ENCODE measurements at places on chromosomes 1 and 21. TPM values are rescaled to one million over a fixed set of nuclear protein-coding genes. Genes with fewer than 3 reads are reported as not detected.

SMG7 gene
- 60.6 TPM for total RNA-seq

MX1 gene
- total RNA-seq: 42.4 TPM

SLC35D1 gene
- total RNA-seq: 15.5 TPM

- H3K36me3 ChIP-seq: no peaks in the 10 kb centered on the region
- no peaks in the 10 kb centered on the region for H3K27me3 ChIP-seq
- DNase-seq: no peak
These were observed 28.4 kb upstream of the KIAA0040 start for GRCh38 chr1:175220853-175221556.

DNA sequence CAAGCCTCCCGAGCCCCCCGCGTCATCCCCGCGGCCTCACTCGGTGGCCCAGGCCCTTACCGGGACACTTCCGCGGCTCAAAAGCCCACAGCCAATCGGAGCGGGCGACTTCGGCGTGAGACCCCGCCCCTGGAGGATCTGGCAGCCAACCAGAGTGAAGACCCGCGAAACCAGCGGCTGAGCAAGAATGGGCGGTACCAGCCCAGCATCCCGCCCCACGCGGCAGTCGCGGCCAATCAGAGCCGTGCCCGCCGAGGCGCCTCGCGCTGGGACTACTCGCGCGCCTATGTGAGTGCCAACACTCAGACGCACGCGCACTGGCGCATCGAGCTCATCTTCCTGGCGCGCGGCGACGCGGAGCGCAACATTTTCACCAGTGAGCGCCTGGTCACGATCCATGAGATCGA lies 22.5 kb downstream of the DISP3 start:
- H3K36me3 ChIP-seq: peaks cover 14% of the 10 kb centered on the region
- no peaks in the 10 kb centered on the region for H3K4me1 ChIP-seq
- H3K27ac ChIP-seq: no peak overlapping the region

DNA sequence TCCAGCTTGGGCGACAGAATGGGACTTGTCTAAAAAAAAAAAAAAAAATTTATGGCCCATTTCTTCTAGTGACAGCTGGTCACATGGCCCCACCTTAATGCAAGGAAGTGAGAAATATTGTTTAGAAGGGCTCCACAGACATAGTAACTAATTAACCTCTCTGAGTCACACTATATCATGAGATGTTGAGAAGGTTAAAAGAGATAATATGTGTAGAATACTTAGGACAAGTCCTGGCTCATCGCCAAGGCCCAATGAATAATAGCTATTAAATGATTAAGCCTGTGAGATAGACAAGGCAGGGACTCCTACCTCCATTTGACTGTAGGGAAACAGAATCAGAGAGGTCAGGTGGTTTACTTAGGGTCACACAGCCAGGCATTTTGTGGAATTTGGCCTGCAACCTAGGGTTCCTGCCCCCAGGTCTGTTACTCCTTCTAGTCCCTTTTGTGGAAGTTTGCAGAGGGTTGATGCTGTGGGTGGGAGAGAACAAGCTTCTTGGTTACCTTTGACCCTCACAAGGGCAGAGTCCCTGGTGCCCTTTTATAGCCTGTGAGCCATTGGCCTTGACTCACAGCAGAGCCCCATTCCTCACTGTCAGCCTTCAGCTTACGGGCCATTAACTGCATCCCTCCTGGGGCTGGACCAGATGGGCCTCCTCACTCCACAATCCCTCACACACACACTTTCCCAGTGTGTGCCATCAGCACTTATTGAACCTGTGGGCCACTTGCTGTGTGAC lies 48.5 kb downstream of the OPRD1 start:
- peaks cover 4% of the 10 kb centered on the region for H3K4me1 ChIP-seq
- H3K27ac ChIP-seq: no peak overlapping the region
- H3K36me3 ChIP-seq: no peaks in the 10 kb centered on the region
- DNase-seq: no peak
- H3K27me3 ChIP-seq: no peaks in the 10 kb centered on the region
- H3K4me3 ChIP-seq: no peak overlapping the region

- H3K27ac ChIP-seq: peak overlapping the region; percentile 92
- H3K4me3 ChIP-seq: peak overlapping the region; percentile 94
- no peaks in the 10 kb centered on the region for H3K27me3 ChIP-seq
- DNase-seq: no peak
- no peaks in the 10 kb centered on the region for H3K36me3 ChIP-seq
These were observed 3.6 kb upstream of the INAVA start for GRCh38 chr1:200890818-200891773.

- H3K27ac ChIP-seq: no peak overlapping the region
- H3K4me3 ChIP-seq: no peak overlapping the region
These were observed 82.3 kb downstream of the TBX19 start for GRCh38 chr1:168362991-168363390.

DNA sequence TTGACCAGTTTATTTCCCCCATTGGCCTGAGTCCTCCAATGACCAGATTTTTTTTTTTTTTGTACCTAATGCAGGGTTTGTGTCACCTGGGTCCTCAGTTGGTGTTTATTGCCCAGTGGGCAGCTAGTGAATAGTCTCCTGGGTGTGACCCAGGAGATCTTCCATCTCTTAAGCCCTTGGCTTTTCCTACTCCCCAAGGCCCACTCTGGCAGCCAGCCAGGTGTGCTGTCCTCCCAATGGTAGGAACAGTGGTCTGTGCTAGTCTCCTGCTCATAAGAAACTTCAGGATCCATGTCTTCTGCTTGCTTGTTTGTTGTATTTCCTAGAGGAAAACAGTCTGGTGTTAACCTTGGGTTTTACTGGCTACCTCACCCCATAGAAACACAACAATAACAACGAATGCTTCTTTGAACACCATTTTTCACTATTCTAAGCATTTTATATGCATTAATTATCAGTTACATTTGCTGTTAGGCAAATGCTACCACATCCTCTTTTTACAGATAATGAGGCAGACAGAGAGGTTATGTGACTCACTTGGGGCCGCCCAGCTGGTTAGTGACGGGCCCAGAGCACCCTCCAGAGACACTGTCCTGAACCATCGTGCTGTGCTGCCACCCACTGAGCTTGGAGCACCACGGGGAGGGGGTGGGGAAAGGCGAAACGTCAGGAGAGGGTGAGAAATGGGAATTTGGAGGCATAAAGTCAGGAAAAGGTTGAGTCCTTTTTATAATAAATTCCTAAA lies 107.5 kb downstream of the HIVEP3 start:
- DNase-seq: no peak
- H3K36me3 ChIP-seq: no peaks in the 10 kb centered on the region
- no peak overlapping the region for H3K27ac ChIP-seq

Measured in mesothelial cell of epicardium (in vitro differentiated cells).